ENCODE measurements at places on chromosomes 16 and 17. TPM values are rescaled to one million over a fixed set of nuclear protein-coding genes. Genes with fewer than 3 reads are reported as not detected.

The DDX19B gene
- total RNA-seq, result 33.9 TPM

The TAF15 gene
- 197 TPM for total RNA-seq

The HAP1 gene
- total RNA-seq, result 1.7 TPM

The LYRM1 gene
- total RNA-seq, result 33.2 TPM

The TEX14 gene
- total RNA-seq, result 0.22 TPM

The ZSCAN10 gene
- total RNA-seq, result not detected
